Renal pelvis (tissue), 12 donors: ENCODE measurements at places on chromosomes 1 and 21. TPM values are rescaled to one million over a fixed set of nuclear protein-coding genes. Genes with fewer than 3 reads are reported as not detected.

The OR2M2 gene
- polyA plus RNA-seq, result not detected

The PDXK gene
- polyA plus RNA-seq, result 90.9 TPM

The PLA2G5 gene
- polyA plus RNA-seq, result not detected

The RUNX3 gene
- 0.55 TPM for polyA plus RNA-seq

The FAM72D gene
- polyA plus RNA-seq, result 2.2 TPM

The DMRTA2 gene
- not detected for polyA plus RNA-seq

The AADACL4 gene
- polyA plus RNA-seq, result 2.5 TPM

The GJA9 gene
- 0.19 TPM for polyA plus RNA-seq

The IVL gene
- polyA plus RNA-seq, result 0.36 TPM

The LINGO4 gene
- polyA plus RNA-seq, result not detected

The OR2G6 gene
- polyA plus RNA-seq, result not detected

The SMPDL3B gene
- polyA plus RNA-seq, result 17.5 TPM

The RAB3B gene
- polyA plus RNA-seq, result 6.5 TPM

The SMCP gene
- polyA plus RNA-seq, result not detected

The VTCN1 gene
- polyA plus RNA-seq, result 32.1 TPM

The MUTYH gene
- polyA plus RNA-seq, result 28.2 TPM

The FCRLB gene
- polyA plus RNA-seq, result 5.4 TPM
